ENCODE measurements at places on chromosomes 4 and X. TPM values are rescaled to one million over a fixed set of nuclear protein-coding genes. Genes with fewer than 3 reads are reported as not detected.

EMCN gene
- 5.8 TPM for polyA plus RNA-seq

CDKL2 gene
- 2.7 TPM for polyA plus RNA-seq

ATP11C gene
- polyA plus RNA-seq: 7.7 TPM

PAGE2 gene
- not detected for polyA plus RNA-seq

MAGEA11 gene
- polyA plus RNA-seq: not detected

FRMD7 gene
- 0.03 TPM for polyA plus RNA-seq

SYTL5 gene
- polyA plus RNA-seq: 0.98 TPM

Data from lung (tissue), 17 donors.